GM23248 (cell line): ENCODE measurements at places on chromosomes 11 and 22.

GRCh38 chr11:102384419-102385079 lies 37.5 kb downstream of the BIRC2 start:
- no peak for DNase-seq

DNA sequence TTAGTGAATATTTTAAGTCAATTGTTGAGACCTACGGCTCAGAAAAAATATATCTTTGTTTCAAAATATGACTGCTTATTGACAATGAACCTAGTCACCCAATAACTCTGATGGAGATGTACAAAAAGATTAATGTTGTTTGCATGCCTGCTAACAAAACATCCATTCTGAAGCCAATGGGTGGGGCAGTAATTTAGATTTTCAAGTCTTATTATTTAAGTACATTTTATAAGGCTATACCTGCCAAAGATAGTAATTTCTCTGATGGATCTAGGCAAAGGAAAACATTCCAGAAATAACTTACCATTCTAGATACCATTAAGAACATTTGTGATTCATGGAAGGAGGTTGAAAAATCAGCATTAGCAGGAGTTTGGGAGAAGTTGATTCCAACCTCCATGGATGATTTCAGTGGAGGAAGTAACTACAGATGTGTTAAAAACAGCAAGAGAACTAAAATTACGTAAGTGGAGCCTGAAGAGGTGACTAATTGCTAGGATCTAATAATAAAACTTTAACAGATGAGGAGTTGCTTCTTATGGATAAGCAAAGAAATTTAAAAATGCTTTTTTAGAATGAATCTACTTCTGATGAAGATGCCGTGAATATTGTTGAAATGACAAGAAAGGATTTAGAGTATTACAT lies 26.4 kb upstream of the OR8D2 start:
- DNase-seq: no peak

- no peak for DNase-seq
Observed at GRCh38 chr11:82909015-82909640, 7.6 kb downstream of the DDIAS start.

- no peak for DNase-seq
Observed at GRCh38 chr11:117538263-117539135, 210.8 kb downstream of the CEP164 start.

GRCh38 chr11:130159657-130160497 lies at the start of gene ST14:
Gene ST14 (plus strand): TSS chr11:130159782. CDS start chr11:130159980, 198 bp downstream.
- peak; percentile 20 for DNase-seq

DNA sequence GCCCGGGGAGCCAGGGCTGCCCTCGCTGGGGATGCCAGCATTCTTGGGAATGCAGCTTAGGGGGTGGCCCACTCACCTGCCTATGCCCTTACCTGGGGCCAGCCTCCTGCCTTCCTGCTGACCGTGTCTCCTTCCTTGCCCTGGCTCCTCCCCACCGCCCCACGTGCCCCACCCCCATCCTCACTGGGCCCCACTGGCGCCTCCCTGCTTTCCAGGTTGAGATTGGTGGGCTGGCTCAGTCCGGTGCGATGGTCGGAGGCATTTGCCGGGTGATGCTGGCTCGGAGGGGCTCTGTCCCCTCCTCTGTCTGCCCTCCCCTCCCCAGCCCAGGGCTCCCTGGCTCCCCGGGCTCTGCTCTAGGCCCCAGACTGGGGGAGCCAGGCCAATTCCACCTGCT lies 34.1 kb upstream of the GRAMD4 start:
- DNase-seq: no peak

GRCh38 chr11:2929531-2929949 lies 320 bp upstream of the PHLDA2 start:
- DNase-seq: peak; percentile 91

- no peak for DNase-seq
Observed at GRCh38 chr11:17211286-17211685, 3.5 kb upstream of the PIK3C2A start.

DNA sequence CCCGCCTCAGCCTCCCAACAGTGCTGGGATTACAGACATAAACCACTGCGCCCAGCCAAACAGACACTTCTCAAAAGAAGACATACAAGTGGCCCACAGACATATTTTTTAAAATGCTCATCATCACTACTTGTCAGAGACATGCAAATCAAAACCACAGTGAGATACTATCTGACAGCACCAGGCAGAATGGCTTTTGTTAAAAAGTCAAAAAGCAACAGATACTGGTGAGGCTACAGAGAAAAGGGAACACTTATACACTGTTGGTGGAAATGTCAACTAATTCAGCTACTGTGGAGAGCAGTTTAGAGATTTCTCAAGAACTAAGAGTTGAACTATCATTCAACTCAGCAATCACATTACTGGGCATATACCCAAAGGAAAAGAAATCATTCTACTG lies 67.0 kb downstream of the ARHGAP20 start:
- no peak for DNase-seq

DNA sequence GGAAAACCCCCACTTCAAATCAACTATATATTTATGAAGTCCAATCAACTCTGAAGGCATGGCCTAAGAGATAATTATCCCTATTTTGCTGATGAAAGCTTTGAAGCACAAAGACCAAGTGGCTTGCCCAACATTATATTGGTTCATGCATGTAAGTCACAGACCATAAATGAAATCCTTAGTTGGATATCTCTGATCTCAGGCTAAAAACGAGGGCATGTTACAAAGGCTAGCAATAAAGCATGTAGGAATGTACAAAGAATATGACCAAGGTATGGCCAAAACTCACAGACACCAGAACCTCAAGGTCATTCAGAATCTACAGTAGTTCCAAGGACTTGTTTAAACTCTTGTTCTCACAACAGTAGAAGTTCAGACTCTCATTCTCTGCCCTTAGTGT lies 100.2 kb upstream of the SESN3 start:
- no peak for DNase-seq

GRCh38 chr11:102833731-102834130 lies 9.7 kb downstream of the MMP3 start:
- DNase-seq: no peak

GRCh38 chr22:23889620-23890019 lies 4.6 kb upstream of the MIF start:
- peak; percentile 19 for DNase-seq

- peak; percentile 93 for DNase-seq
Observed at GRCh38 chr22:26658671-26659478, 1.5 kb downstream of the MIAT start.

DNA sequence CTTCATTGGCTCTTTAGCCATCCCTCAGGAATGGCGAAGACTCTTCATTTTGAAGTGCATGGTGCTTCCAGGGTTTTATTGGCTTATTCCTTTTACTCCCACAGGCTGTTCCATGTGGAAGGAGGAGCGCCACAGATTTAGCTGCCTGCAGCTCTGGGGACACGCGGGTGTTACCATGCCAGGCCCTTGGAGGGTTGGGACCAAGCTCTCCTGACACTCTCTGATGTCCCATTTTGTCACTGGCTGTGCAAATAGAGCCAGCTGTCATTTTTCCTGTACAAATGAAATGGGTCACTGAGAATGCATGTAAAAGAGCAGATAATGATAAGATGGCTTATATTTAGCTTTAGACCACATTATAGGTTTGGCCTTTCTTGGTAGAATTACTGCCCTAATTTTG lies 9.2 kb downstream of the THYN1 start:
- DNase-seq: no peak

GRCh38 chr22:42613872-42614301 lies 796 bp downstream of the POLDIP3 start:
- peak; percentile 72 for DNase-seq

DNA sequence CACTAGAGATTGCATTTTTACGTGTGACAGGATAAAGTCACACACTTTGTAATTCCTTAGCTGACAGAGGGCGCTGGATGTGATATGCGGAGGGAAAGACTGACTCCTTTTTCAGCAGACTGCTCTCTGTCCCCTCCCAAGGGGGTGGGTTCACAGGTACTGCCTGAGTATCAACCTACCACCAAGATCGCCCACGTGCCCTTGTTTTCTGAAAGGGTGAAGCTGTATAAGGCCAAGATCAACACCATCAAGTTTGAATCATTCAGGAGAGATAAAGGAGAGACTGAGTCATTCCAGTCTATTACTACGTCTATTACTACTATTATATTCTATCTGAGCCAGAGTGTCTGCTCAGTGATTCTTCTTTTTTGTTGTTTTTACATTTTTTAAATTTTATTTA lies 30.7 kb downstream of the BUD13 start:
- DNase-seq: peak; percentile 54

DNA sequence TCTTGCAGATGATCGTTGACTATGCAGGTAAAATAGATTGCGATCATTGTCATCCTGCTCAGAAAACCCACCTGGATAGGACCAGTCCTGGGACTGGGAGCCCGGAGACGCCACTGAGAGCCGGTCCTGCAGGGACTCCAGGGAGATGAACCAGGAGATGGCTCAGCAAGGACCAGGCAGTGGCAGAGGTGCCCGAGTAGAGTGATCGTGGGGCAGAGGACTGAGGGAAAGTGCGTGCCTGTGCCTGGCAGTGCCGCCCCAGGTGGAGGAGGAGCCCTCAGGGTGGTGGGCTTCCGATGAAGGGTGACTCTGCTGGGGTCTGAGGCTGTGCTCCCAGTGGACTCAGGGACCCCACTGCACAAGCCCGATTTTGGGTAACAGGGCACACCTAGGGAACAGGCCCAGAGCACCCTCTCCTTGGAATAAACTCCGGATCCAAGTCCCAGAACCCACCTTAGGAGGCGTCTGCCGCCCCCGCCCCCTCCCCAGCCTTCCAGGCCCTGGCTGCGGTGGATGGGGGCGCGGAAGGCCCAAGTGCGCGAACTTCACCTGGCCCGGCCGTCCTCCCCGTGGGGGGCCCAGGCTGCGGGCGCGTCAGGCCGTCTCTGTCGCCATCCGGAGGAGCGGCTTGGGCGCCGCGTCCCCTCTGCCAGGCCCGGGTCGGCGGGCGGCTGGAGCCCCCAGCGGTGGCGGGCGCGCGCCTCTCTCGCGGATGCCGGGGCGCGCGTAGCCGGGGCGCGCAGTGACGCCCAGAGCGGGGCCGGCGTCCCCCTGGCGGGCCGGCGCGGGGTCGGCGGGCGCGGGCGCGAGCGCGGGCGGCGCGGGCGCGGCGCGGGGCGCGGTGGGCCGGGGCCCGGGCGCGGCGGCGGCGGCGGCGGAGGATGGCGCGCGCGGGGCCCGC lies 1338.8 kb downstream of the BRD1 start:
- peak; percentile 24 for DNase-seq

DNA sequence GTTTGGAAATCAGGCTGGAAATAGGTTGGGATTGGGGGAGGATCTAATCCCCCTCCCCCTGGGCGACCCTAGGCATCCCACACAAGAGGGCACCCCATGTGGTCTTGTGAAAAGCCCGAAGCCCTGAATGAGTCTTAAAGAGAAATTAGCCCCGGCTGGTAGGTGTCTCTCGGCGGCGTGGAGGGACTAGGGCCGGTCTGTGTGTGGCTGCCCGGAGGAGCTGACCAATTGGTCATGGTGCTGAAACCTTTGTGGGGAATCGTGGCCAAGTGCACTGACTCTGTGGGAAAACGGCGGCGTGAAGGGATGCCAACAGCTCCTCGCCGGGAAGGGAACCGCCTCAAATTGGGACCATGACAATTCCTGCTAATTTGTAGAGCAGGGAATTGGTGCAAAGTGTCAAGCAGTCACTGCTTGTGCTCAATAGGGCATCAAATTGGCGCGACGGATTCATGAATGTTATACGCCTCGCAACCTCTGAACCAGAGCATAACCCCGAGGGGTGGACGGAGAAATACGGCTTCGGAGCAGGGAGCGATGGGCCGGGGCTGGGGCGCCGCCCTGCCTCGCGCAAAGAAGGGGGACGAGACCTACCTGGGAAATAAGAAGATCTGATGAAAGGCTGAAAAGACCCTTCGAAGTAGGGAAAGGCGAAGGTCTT lies 1.5 kb downstream of the DBX1 start:
- DNase-seq: peak; percentile 77

- no peak for DNase-seq
Observed at GRCh38 chr11:134157451-134157850, 66.3 kb downstream of the NCAPD3 start.

DNA sequence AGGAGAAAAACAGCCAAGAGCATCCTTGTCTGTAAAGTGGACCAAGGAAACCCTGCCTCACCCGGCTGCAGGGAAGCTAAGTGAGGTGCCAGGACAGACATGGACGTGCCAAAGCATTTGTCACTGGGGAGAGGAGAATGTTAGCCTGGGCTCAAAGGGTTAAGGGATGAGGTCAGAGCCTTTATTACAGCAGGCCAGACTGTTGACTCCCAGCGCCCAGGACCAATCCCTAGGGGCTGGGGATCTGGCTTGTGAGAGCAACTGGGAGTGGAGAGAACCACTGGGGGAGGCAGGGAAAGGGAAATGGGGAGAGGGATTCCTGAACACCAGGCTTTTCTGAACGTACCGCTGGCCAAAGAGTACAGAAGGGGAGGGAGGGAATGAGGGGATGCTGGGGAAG lies 2.6 kb downstream of the CHRM1 start:
- DNase-seq: peak; percentile 39

DNA sequence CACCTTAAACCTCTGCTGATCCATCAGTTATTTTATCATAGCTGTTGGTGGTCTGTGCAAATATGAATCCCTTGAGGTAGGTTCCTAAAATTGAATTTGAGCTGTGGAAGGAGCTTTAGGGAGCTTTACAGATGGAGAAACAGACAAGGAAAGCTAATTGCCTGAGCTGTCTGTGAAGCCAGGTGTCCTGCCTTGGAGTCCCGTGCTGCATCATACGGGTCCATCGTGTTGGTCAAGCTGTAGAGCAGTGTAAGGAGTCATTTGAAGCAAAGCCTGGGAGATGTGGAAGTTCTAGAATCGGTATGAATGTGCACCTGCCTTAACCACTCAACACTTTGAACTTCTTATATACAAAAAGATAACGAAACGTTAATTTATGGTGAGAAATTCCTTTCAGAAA lies 1.0 kb downstream of the POLA2 start:
- peak; percentile 20 for DNase-seq

DNA sequence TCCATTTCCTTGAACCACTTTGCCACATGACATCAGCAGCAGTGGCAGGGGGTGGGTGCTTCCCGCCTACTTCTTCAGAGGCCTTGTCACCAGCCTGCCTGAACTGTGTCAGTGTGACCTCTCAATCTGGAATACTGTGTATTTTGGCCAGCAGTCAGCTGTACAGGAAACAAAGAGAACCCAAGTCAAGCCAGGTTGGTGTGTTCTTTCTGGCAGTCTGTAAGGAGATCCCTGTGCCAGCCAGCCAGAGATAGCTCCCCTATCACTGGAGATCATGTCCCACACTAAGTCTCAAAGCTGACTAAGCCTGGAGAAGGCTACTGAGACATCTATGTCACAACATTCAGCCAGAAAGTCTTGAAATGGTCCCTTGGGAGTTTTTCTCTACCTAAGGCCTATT lies 142.1 kb downstream of the TRPC6 start:
- DNase-seq: no peak

- DNase-seq: no peak
Observed at GRCh38 chr11:17939542-17939941, 73.3 kb downstream of the SERGEF start.

- DNase-seq: peak; percentile 76
Observed at GRCh38 chr11:69157156-69157821, 1.6 kb downstream of the SMIM38 start.

DNA sequence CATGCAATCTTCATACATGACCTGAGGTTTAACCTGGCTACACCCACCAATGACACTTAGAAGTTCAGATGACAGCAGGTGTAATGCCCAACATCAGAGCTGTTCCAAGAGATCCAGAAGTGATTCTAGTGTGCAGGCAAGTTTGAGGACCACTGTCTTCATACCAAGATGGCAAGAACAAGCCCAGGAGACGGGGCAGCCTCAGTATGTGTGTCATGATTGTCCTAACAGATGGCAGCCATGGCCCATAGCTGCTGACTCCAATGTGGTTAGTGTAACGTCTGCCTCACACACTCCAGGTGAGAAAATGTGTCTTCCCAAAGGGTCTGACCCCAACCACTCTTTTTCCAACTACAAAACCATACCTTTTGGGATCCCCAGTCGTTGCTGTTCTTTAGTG lies 97.3 kb downstream of the ETS1 start:
- no peak for DNase-seq
